AG08395 (cell line): ENCODE measurements at places on chromosomes 16 and 17.

- peak; percentile 38 for DNase-seq
Measured at GRCh38 chr16:15694499-15694898, 44.5 kb downstream of the NDE1 start.

DNA sequence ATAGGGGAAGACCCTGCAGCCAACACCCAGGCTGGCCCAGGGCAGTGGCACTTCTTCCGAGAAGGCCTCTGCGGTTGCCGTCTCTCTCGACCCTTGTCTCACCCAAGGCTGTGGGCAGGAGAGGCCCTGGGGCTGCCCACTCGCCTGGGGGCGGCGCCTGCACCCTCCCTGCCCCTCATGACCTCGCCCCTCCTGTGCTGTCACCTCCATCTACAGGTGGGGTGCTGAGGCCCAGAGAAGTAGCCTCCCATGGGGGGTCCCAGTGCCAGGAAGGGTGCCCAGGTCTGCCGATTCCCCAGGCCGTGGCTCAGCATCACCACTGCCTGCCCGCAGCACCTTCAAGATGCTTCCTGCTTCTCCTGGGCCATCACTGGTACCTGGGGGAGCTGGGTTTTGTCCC is 992 bp downstream of the NLRC3 start:
- DNase-seq = no peak

GRCh38 chr17:51046514-51047384 is 73.9 kb downstream of the SPAG9 start:
- DNase-seq = peak; percentile 81

- peak; percentile 49 for DNase-seq
Measured at GRCh38 chr16:85231959-85232358, 119.7 kb upstream of the CIBAR2 start.

DNA sequence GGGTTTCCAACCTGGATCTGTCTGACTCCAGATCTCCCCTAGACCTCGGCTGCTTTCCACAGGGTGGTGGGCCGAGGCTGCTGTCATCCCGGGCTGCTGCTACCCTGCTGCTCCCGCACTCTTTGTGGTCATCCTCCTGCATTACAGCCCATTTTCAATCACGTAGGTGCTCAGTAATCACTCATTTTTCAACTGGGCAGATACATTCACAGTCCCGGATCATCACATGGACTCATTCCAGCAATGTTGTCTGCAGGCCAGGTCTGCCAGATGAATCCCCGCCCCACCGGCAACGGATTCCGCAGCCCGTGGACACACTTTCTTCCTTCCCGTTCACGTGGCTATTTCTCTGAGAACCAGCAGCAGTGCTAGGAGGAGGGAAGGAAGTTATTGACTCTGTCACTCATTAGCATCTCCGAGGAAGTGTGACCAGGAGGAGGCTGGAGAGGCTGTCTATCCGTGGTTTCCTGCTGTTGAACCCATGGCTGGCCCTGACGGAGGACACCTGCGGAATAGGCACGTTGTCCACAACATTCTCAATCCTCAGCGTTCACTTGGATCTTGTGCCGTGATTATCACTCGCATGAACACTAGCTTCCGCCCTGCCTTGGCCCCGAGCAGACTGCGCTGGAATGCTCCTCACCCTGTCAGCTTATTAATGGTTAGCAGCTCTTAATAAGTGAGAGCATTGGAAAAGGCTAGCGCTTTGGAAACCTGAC is 14.7 kb upstream of the ZCCHC14 start:
- no peak for DNase-seq

DNA sequence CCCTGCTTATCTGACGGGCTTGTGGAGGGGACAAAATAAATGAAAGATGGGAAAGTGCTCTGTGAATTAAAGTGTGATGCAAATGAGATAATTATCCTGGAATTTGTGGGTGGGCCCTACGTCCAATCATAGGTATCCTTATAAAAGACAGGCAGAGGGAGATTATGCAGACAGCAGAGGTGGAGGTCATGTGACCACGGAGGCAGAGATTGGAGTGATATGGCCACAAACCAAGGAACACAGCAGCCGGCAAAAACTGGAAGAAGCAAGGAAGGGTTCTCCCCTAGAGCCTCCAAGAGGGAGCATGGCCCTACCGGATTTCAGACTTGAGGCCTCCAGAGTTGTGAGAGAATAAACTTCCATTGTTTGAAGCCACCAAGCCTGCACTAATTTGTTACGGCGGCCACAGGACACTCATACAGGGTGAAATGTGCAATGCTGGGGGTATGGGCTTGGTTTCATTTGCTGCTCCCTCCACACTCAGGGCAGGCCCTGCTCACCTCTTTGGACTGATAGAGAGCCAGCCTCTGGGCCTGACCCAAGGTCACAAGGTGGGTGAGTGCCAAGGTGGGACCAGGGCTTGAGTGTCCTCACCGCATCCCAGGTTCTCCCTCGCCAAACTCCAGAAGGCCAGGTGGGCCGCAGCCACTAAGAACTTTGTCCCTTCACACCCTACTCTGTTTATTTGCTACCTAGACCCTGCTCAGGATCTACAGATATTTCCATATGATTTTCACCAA is 149.6 kb upstream of the TNRC6C start:
- no peak for DNase-seq

GRCh38 chr17:68400404-68400735 is 56.9 kb downstream of the WIPI1 start:
- DNase-seq = no peak

DNA sequence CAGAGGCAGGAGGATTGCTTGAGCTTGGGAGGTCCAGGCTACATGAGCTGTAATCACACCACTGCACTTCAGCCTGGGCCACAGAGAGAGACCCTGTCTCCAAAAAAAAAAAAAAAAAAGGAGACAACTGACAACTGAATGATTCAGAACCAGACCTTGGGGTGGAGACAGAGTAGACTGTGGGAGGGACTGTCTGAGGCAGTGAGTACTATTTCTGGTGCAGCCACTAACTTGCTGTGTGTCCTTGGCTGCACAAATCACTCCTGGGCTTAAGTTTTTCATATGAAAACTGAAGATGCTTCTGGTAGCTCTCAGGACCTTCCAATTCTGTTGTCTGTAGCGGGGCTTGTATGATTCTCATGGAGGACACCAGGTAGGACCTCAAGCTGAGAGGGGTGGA is 5.8 kb downstream of the ASB16 start:
- no peak for DNase-seq

DNA sequence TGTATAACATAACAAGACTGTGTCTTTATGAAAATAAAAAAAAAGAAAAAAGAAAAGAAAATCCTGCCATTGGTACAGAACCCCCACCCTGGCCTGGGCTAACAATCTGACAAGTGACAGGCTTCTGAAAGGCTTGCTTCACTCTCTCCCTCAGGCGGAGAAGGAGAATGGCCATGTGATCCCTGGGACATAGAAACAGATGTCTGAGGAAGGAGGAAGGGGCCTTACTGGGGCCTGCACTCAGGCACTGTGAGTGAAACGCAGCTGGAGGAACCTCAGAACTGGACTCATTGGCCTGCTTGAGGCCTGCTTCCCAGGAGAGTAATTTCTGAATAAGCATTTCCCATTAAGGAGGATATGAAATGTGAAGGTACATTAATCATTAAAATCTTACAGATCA is 17.5 kb downstream of the MAP3K14 start:
- no peak for DNase-seq

GRCh38 chr16:57102888-57103851 is 10.8 kb downstream of the CPNE2 start:
- no peak for DNase-seq

DNA sequence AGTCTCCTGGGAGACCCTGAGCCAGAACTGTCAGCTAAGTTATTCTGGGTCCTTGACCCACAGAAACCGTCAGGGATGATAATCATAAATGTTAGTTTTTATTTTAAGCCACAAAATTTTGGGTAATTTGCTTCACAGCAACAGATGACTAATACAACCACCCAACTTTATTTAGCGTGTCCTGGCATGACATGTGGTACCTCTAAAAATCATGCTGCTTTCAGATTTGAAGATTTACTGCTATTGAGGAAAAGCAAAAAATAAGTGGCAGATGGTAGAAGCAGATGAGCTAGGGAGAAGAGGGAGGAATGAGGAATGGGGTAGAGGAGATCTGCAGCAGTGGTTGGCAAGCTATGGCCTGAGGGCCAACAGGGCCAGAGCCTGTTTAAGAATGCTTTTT is 90.4 kb downstream of the TMEM100 start:
- DNase-seq = no peak
